ENCODE measurements at places on chromosomes 1 and 21.

DNA sequence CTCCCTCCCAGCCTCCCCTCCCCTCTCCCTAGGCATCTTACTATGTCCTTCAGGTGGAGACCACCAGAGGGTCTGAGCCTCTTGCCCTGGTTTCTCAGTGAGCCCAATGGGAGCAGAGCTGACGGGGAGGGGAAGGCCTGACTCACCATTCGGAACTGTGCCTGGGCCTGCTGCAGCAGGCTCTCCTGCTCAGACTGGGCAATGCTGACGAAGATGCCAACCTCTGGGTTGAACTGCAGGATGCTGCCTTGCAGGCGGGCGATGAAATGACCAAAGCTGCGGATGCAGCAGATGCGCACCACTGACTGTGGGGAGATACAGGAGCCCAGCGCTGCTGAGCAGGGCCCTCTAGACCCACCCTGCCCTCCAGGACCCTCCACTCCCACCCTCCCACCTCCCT, 11.0 kb upstream of the PAQR6 start:
- DNase-seq, result no peak

- no peak for DNase-seq
These were observed 112.7 kb downstream of the VPS13D start for GRCh38 chr1:12342401-12343003.

GRCh38 chr21:38220270-38220737, 36.5 kb upstream of the KCNJ15 start:
- DNase-seq, result no peak

DNA sequence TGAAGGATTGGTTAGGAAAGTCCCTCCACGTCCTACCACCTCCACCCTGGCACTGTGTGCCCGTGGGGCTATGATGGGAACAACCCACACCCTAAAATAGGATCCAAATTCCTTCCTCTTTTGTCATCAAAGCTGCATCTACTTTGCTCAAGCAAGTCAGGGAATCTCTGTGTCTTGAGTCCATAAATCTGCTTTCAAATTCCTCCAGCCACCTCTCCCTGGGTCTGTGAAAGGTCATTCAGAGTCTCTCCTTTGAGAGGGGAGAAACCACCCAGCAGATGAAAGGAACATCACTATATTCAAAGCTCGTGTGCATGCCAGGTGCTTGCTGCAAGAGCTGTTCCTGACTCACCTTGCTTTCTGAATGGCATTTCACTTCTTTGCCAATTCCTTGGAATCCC, 243.6 kb downstream of the TM2D1 start:
- DNase-seq, result no peak

GRCh38 chr1:183498342-183498991, 26.2 kb downstream of the SMG7 start:
- no peak for DNase-seq

GRCh38 chr1:82978461-82979324, 1020.2 kb downstream of the TTLL7 start:
- DNase-seq, result no peak

Data from HTR-8/SVneo (cell line).